ENCODE measurements at places on chromosomes 3 and 15.

DNA sequence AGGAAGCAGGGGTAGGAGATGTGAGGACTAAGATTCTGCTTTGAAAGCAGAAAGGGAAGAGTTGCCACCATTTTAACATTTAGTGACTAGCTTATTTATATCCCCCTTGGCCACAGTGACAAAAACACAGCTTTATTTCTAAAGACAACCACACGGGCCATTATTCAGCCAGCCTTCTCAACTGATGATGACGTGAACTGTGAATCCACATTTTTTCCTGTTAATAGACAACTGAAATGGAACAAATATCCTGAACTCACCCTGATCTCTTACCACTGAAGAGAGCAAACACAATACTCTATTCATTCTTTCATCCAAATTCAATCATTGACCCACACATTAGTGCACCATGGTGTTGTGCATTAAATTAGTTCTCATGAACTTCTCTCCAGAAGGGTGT, 145.1 kb downstream of the TNIK start:
- no peak for DNase-seq

DNA sequence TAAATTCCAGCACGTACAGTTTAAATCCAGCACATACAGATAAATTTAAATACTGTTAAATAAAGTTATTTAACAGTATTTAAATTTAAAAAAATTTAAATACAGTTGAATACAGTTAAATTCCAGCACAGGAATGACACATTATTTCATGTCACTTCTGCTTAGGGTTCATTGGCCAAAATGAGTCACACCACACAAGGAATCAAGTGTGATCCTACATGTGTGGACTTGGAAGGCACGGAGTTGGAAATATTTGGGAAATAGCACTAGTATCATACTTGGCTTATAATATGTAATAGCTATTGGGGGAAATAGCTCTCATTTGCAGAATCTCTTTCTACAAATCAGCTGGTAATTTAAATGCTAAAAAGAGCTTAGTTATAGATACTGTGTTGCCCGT, 10.6 kb downstream of the RAB7A start:
- no peak for DNase-seq

GRCh38 chr3:24254649-24255048, 240.0 kb downstream of the THRB start:
- peak; percentile 86 for DNase-seq

DNA sequence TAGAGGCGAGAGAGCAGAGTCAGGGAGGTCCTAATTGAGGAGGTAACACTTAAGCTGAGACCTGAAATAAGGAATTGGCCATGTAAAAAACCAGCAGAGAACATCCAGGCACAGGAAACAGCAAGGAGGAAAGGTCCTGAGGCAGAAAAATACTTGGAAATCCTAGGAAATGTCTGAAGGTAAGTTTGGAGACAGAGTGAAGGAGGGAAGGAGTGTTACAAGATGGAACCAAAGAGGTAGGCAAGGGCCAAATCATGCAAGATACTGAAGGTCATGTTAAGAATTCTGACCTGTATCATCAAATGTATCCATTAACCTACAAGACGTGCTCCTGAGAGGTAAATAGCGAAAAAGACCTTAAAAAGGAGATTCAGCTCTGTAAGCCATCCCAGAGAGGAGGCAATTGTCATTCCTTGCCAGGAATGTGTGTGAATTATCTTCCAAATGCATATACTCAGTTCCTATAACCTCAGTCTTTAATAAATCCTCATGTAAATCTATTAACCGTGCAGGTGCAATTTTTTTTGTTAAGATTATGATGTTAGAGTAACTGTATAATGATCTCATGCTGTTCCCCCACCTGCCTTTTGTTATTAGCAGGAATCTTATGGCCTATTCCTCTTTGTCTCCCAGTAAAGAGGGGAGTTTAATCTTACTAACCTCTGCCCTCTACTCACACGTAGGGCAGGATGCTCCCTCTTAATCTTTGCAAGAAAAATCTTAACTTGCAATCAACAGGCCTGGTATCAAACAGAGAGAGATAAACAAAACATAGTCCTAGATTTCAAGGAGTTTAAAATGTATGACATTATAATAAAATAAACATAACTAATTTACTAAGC, 166.9 kb downstream of the ULK4 start:
- no peak for DNase-seq

DNA sequence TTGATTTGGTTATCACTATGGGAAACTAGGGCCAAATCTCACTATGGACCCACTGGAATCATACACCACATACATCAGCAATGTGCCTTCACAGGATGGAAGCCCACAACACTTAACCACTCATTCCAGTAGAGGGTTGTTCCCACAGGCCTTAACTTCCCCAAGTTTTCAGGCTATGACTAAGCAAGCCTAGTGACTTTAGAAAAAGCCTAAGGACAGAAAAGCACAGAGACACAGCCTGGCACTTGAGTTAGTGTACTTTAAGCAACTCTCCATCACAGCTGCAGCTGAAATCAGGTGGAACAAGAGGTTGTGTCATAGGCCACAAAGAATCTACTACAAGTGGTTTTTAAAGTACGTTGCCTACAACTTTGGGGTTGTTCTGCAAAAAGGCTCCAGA, 128.7 kb downstream of the LRRN1 start:
- no peak for DNase-seq

DNA sequence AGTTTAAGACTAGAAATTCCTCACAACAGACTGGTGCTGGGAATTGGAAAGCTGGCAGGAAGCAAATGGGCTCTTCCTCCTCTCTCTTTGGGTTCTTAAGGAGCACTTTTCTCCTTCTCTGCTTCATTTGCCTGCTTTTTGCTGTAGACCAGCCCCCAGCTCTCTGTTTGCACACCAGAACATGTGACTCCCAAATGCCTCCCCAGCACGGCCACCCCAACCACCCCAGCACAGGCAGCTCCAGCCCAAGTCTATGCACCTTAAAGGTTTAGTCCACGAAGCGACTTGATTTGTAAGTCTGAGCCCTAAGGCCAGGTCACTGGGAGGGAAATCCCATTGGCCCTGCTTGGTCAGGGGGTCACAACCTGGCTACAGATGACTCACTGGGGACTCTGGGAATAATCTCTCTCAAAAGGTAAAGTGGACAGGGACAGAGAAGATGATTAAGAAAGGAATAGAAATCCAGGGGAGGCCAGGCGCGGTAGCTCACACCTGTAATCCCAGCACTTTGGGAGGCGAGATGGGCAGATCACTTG, 377.8 kb upstream of the PROK2 start:
- DNase-seq: no peak

All from astrocyte of the spinal cord (primary cell).